Right ventricle myocardium superior (tissue), 1 donor: ENCODE measurements at places on chromosomes 5 and 9. TPM values are rescaled to one million over a fixed set of nuclear protein-coding genes. Genes with fewer than 3 reads are reported as not detected.

GRM6 gene
- total RNA-seq, result not detected

CEL gene
- total RNA-seq, result 7.3 TPM

ANKRD20A1 gene
- 1.6 TPM for total RNA-seq

TMC1 gene
- not detected for total RNA-seq

DPH7 gene
- total RNA-seq, result 18.6 TPM

ARHGEF37 gene
- 32.9 TPM for total RNA-seq

GRCh38 chr5:92850886-92851285 is 730.1 kb downstream of the NR2F1-AS1 start:
- no peak for DNase-seq

DNA sequence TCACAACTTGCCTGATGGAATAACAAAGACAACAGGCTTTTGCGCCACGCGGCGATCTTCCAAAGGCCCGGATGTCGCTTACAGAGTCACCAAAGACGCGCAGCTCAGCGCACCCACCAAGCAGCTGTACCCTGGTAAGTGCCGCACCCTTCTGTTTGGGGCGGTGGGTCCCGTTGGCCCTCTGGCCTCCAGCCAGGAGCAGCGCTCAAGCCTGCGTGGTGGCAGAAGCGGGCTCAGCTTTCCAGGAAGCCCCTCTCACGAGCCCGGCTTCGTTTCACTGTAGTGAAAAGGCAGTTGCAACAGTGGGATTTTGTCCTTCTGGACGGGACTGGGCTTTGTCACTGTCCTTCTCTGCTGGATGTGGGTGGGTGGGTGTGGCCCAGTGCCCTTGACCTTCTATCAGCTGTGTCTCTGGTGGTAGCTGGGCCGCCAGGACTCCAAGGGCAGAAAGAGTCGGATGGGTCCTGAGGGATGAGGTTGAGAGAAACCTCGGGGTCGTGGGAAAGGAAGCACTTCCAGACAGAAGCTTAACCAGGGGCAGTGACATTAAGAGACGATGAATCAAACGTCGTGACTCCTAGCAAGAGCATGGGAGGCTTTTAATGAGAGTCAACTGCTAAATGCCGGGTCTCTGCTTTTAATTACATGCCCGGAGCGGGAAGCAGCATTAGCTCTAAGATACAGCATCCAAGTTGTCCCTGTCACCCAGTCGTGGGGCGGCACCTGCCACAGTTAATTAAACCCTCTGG is 49.5 kb downstream of the COL5A1 start:
- DNase-seq, result peak; percentile 61

DNA sequence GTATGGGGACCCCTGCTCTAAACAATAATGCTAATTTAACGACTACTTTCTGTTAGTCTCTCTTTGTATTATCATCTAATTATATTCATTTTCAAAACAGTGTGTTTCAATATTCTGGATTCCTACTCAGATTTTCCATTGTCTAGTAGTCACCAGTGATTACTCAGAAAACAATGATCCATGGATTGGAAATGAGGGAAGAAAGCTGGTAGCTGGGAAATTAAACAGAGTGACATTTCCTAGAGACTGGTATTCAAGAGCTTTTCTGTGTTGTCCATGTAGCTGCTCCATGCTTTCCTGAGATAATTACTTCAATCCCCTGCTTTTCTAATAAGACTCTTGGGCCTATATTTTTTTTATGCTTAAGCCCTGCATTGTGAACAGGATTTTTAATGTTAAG is 1862.1 kb upstream of the C9orf72 start:
- DNase-seq, result no peak

DNA sequence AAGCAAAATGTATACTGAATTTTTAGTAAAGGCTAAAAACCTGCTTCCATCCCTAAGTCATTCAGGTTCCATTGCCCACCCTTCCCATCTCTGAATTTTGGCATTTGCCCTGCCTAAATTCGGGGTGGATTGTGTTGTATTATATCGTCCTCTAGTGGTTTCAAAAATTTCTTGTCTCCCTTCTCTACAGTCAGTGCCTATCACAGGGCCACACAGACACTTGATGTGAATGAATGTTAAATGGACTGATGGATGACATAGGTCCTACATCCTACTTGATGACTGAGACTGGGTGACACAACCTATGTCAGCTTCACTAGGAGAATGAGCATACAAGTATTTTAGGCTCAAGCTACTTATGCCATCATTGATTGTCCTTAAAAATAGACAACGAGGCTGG is 45.6 kb upstream of the SLC30A5 start:
- no peak for DNase-seq

DNA sequence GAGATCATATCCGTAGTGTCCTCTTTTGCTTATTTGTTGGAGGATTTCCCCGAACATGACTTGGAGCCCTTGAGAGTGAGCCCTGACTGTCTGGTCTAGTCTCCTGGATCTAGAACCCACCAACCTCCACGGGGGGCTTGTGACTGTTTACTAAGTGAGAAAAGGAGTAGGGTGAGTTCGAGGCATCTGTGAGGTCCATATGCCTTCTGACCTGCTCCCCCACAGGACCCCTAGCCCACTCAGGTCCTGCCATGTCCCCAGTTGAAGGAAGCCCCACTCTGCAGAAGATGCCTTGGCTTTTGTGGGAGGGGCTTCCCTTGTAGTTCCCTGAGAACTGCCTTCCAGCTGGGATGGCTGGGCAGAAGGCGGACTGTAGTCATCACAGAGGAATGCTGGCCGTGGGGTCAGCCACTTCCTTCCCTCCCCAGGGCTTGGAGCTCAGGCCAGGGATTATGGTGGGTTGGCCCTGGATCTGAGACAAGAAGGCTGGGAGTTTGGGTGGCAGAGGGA is 7.0 kb upstream of the IRF1 start:
- DNase-seq, result peak; percentile 83

DNA sequence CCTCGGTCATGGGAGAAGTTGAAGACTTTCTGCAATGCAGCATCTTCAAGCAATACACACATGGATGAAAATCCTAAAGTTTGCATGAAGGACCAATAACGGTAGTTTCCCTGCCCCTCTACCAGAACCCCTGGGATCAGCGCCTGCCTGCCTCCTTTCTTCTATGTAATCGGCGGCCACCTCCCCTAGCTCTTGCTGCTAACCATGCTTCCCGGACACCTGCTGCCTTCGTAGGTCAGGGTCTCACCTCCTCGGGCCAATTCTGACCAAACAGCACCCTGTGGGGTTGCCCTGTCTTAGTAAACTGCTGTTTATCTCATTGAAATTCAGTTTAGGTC is 388 bp upstream of the MED10 start:
- DNase-seq, result no peak

DNA sequence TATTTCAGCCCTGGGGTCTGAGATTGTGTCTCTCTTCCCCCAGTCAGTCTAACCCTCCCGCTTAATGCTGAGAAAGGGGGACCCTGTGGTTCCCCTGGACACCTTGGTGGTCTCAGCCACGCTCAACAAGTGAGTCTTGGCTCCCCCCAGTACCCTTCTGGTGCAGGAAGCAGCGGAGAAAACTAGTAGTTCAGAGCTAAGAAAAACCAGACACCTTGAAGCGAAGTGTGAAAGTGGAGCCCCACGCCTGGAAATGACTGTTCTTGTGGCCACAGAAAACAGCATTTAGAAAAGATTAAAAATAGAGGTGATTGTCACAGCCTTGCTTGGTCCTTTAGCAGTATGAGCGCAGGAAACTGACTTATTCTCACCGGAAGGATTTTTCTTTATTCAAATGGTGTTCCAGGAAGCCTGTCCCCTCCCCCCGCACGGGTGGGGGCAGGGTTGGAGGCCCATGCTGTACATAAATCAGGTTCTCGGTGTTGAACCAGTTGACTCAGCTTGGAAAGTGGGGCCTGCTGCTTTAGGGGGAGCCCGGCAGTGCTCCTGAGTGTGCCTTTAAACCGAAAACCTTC is 8.1 kb downstream of the ARPC5L start:
- DNase-seq, result peak; percentile 69

DNA sequence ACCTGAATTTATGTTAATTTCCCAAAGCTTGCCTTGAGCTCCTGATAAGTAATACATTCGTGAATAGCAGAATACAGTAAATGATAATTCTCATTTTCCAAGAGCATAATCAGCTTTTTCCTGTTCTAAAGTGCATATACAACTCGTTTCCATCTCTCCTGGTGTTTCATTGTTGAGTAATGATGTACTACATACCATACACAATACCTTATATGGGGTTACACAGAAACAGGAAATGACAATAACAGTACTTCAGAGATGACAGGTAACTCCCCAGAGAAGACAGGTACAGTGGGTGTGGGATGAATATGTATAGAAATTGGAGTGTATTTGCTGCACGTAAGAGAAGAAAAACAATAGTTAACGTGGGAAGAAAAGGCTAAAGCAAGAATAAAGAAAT is 287.1 kb downstream of the TENT4A start:
- DNase-seq, result no peak

DNA sequence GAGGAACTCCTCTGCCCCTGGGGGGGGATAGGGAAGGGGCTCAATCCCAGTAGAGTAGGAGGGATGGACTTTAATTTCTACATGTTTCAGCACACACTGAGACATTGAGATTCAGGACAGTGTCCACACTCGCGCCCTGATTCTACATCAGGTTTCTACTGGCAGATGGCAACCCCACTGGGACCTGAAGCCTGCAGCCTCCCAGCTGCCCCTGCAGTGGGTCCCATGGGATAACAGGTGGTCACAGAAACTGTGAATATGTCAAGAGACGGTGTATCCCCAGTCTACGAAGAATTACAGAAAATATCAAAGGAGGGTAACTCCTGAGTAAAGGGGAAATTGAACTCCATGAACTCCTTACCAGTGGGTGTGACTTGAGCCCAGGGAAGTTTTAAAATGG is 2.4 kb upstream of the TERT start:
- no peak for DNase-seq

DNA sequence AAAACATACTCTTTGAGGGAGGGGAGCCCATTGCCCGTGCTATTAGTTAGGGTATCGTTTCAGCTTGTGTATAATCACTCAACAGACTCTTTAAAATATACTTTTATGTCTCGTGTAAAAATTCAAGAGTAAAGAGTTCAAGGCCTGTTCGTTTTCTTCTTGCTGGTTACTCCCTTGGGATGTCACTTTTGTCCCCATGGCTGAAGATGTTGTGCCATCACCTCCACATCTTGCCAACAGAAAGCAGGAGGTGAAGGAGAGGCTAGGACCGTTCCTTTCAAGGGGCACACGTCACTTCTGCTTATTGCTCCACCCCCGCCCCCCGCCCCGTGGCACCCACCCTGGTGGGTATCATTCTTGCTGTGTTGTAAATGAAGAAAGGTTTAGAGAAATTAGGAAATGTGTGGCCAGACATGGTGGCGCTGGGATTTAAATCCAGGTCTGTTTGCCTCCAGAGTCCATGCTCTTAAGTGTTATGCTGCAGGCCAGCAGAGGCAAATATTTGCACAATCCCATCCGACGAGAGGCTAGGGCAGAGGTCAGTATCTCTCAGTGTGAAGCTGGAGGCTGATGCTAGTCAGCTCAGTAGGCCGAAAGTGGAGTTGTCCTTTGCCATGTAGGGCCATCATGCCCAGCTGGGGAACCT is 3.0 kb downstream of the MLANA start:
- DNase-seq, result no peak

DNA sequence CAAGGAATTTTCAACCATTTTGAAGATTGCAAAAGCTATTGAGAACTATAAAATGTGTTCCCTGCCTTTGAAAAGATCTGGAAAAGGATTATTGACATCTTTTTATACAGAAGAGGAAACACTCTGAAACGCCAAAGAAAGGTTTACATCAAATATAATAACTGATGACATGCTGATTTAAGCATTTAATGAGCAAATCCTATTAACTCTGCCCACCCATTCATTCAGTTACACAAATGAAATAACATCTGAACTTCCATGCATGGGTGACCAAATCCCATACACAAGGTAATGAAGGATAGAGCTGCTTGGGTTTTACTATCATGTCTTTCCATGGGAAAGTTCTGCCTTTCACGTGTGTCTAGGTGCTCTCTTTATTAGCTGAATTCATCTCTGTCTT is 589.4 kb upstream of the WWC1 start:
- no peak for DNase-seq

DNA sequence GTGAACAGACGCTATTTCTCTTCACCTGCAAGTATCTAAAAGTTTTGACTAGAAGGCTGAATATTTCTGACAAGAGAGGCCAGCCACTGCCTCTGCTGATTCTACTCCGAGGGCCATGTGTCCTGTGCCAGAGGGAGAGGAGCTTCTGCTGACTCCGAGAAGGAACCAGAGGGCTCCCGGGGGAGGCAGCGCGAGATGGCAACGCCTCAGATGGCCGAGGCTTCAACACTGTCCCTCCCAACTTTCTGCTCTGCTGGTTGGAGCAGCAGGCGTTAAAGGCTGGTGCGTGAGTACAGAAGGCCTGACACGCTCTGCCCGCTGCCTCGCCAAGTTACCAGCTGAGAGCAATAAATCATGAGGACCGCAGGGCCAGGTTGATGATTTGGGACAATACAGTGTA is 178.8 kb downstream of the GAPVD1 start:
- DNase-seq, result peak; percentile 29

GRCh38 chr5:124910354-124911016 is 164.0 kb upstream of the ZNF608 start:
- no peak for DNase-seq

DNA sequence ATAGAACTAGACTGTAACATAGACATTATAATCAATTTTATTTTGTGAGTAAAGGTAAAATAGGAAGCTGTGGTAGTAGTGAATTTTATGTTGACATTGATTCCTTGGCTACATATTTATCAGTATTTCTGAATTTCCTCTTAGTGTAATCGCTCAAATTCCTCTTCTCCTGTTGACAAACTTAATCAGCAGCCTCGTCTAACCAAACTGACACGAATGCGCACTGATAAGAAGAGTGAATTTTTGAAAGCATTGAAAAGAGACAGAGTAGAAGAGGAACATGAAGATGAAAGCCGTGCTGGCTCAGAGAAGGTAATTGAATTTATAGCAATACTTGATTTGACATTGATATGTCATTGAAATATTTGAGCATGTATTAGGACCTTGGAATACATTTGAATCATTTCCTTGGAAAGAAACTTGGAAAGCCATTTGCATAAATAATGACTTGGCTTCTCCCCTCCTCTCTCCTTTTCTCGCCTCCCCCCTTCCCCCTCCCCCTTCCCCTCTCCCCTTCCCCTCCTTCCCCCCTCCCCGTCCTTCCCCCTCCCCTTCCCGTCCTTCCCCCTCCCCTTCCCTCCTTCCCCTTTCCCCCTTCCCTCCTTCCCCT is 75.5 kb downstream of the GPBP1 start:
- DNase-seq, result no peak
